Activated T-cell treated with anti-CD3 and anti-CD28 coated beads for 48 hours (primary cell): ENCODE measurements at places on chromosomes 11 and 22.

- no peak for DNase-seq
Measured at GRCh38 chr11:102940714-102941588, 14.6 kb downstream of the MMP13 start.

GRCh38 chr11:116096272-116096995 is 592.2 kb upstream of the CADM1 start:
- no peak for DNase-seq

GRCh38 chr11:9765320-9766101 is 101.6 kb downstream of the SWAP70 start:
- no peak for DNase-seq

DNA sequence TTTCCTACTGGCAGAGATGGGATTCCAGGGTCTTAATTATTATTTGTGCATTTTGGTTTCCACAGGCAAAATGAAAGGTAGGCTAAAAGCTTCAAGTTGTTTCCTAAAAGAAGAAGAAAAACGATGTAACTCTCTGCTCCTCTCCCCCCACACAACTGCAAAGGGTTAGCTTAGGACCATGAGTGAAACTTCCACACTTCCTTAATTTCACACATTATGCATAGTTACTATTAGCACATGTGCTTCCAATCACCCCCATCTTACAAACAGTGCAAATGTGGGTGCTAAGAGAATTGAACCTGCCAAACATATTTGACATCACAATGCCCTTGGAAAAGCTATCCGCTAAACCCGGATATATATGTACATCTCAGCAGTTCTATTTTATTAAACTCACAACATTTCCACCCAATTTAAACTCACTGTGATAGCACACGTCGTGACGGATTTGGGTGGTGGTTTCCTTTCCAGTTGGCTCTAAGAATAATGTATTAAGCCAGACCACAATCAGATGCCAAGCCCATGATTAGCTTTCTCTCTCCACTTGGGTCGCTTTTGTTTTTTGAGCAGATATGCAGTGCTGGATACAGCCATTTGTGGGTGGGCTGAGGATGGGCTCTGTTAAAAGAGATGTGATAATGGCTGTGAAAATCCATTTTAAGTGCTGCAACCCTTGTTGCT is 245.0 kb upstream of the POU2AF2 start:
- DNase-seq = no peak

DNA sequence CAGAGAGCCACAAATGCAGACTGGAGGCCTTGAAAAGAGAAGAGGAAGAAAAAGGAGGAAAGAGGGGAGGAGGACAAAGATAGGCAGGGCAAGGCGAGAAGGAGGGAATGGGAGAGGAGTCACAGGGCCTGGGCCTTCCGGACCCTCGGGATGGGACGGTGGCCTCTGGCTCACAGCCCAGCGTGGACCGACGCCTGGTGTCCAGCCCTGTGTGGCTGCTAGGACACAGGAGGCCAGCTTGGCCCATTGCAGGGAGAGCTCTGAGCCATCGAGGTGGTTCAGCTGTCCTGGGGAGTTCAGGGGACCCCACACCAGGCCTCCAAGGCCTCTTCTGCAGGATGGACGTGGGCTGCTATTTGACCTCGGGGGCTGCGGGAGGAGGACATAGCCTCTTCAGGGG is 9.4 kb downstream of the MYO7A start:
- DNase-seq = no peak

DNA sequence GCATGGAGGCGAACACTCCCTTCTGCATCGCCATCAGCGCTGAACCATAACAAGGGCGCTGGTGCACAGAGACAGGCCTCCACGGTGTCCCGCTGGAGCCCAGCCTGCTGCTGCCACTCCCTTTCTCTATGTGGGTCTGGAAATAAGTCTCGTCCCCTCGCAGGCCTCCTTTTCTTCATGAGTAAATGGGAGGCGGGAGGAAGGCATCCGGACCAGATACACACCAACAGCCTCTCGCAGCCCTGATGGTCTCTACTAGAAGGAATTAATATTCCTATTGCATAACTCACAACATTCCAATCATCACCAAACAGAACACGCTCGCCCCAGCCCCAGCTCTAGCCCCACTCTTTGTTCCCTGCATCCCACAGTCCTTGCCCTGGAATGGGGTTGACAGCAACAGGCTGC is 14.9 kb downstream of the RASD2 start:
- no peak for DNase-seq

GRCh38 chr11:113234888-113235287 is 79.5 kb upstream of the TTC12 start:
- DNase-seq = no peak
